Activated T-cell treated with anti-CD3 and anti-CD28 coated beads, Interleukin-2, amount 50 U/mL, for 24 hours (primary cell): ENCODE measurements at places on chromosomes 3 and 15.
A peak's percentile ranks its signal among the peaks of the same experiment; 100 is the strongest.

DNA sequence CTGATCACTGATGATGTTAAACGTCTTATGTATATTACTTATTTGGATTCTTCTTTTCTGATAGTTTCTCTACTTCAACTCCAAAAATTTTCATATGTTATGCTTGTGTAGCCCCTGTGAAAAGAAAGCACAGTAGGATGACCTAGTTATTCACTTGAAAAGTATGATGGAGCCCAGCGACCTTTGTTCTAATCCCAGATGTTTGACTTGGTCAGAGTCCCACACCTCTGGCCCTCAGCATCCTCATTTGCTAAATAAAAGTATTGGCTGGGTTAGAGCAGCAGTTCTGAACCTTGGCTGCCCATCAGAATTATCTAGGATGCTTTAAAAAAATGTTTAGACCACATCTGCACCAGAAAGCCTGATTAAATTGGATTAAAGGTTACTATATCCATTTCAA, 173.7 kb downstream of the ATG7 start:
- DNase-seq, result no peak

- no peak for DNase-seq
Measured at GRCh38 chr15:28129231-28129848, 30.2 kb upstream of the OCA2 start.

- no peak for DNase-seq
Measured at GRCh38 chr3:152159328-152159727, 109.4 kb upstream of the MBNL1 start.

- no peak for DNase-seq
Measured at GRCh38 chr3:57048728-57049127, 11.7 kb upstream of the SPATA12 start.

DNA sequence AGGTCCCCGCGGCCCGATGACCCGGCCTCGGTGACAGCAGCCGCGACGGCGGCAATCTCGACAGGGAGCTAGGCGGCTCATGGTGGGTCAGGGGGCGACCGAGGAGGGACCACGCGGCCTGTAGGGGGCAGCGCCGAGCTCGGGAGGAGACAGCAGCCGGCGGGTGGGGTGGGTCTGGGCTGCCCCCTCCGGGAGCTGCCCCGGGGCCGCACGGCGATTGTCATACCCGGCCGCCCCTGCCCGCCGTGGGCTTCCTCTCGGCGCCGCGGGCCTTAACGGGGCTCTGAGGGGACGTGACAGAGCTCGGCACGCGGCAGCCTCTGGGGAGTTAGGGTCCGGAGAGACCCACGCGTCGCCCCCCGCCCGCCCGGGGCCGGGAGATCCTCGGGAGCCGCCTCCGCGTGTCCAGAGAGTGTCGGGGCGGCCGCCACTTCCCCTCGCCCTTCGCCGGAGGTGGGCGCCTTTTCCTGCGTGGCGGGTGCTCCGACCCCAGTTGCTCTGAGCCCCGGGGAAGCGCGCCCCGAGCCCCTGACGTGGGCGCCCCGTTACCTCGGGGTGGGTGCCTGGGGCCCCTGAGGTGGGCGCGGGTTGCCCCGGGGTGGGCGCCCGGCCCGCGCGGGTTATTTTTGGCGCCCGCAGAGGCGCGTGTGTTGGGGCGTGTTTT, 539 bp upstream of the PLCL2 start:
- peak; percentile 88 for DNase-seq

DNA sequence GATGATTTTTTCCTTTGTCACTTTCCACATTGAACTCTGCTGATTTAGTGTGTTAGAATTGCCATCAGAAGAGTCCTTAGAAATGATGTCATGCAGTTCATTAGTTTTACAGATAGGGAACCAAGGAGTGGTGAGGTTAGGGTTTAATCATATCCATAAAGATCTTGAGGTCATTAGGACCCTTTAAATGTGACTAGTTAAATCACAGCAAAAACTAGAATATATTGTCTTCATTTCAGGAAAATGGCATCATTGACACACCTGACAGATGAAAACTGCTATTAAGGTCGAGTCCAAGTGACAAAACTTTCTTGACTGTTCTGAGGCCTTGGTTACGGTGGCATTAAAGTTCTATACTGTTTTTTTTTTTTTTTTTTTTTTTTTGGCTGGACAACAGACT, 50.5 kb downstream of the MBNL1 start:
- no peak for DNase-seq

GRCh38 chr3:12280357-12280806, 8.5 kb upstream of the PPARG start:
- no peak for DNase-seq

GRCh38 chr3:37456270-37456708, 281.9 kb upstream of the LRRFIP2 start:
- no peak for DNase-seq

DNA sequence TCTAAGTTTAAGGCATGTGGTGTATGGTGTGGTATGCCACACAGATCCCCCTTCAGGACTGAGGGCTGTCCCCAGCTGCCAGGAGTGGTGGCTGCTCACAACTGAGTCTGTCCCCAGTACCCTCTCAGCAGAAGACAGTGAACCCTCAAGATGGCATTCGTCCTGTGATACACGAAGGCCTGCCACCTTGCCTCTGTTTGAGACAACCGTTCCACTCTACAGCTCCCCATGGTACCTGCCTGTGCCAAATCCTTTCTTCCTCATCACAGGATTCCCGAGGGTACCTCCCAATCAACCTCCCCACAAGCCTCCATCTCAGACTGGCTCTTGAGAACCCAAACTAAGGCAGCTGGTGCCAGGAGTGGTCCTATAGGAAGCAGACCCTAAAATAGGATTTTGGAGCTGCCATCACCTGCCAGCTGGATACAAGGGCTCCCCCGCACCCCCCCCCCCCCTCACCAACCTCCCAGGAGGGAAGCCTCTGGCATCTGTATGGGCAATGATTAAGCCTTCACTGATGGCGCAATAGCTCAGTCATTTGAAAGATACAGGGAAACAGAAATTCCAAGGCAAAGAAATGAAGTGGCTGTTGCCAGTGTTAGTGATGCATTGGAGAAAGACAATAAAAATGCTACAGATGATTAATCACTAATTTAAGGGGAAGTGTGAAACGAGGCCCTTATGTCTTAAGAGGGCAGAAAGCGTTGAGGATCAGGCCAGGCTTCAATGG, 230.0 kb upstream of the LYSMD4 start:
- DNase-seq, result no peak

GRCh38 chr3:181839039-181839915, 127.6 kb downstream of the SOX2 start:
- DNase-seq, result no peak

GRCh38 chr3:196617256-196617655, 22.2 kb upstream of the NRROS start:
- DNase-seq, result no peak

GRCh38 chr3:128603313-128603712, 47.3 kb downstream of the RPN1 start:
- DNase-seq, result no peak

- no peak for DNase-seq
Measured at GRCh38 chr3:72574144-72574543, 274.1 kb downstream of the SHQ1 start.

GRCh38 chr15:94524565-94524964, 293.2 kb downstream of the MCTP2 start:
- no peak for DNase-seq

DNA sequence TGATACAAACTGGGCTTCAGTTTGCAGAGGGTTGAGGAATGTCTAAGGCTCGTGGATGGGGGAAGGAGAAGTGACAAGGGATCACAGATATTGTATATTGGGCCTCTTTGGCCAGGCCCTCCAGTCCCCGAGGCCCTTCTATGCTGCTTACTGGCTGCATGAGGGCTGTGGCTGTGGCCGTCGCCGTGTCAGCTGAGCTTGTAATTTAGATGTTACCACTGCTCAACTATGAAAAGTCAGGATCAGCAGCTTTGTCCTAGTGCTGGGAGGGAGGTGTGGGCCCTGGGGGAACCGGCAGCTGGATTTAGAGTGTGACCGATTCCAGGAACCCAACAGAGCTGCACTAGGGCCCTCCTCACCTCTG, 51.6 kb downstream of the CACNA1D start:
- DNase-seq, result no peak

DNA sequence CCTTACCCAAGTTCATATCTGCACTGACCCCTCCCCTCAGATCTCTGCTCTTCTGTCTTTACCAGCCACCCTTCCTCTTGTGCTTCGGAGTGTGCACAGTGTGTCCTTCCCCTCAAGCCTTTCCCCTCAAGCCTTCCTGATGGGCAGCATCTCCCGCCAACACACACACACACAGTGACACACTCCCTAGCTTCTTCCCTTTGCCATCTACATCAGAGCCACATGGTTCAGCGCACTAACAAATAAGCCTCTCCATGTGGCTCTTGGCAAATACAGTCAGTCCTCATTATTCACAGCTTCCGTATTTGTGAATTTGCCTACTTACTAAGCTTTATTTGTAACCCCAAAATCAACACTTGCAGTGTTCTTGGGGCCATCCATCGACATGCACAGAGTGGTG, 37.5 kb downstream of the SH3BP5 start:
- DNase-seq, result no peak
